G401 (cell line): ENCODE measurements at places on chromosomes 5 and 9. TPM values are rescaled to one million over a fixed set of nuclear protein-coding genes. Genes with fewer than 3 reads are reported as not detected.

The TNFSF15 gene
- not detected in 2 replicates for total RNA-seq

The CCL28 gene
- not detected in 2 replicates for total RNA-seq

The F12 gene
- 3.1 and 11.4 TPM in 2 replicates for total RNA-seq

The SLC12A2 gene
- total RNA-seq, result 10.6 and 11.3 TPM in 2 replicates

The IL9 gene
- total RNA-seq, result not detected in 2 replicates

The LURAP1L gene
- total RNA-seq, result not detected in 2 replicates
